Cardiac septum (tissue), 1 donor: ENCODE measurements at places on chromosomes 12 and 14.
A peak's percentile ranks its signal among the peaks of the same experiment; 100 is the strongest.

DNA sequence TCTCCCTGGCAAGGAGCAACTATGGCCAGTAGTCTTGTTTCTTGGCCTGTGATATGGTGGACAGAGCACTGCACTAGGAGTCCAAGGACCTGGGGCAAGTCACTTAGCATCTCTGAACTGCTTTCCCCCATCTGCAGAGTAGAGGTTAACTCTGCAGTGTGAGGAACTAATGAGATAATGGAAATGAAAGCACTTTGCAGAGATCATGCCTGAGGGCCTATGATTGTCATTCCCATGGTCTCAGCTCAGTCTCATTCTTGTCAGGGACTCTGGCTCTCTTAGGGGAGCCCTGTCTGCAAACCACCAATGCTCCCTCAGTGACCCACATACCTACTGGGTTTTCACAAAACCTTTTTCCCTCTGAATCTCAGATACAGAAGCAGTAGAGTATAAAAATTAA, 6.5 kb upstream of the PNMA1 start:
- DNase-seq: no peak

GRCh38 chr14:35123388-35123703, 994 bp downstream of the PRORP start:
- DNase-seq: no peak

DNA sequence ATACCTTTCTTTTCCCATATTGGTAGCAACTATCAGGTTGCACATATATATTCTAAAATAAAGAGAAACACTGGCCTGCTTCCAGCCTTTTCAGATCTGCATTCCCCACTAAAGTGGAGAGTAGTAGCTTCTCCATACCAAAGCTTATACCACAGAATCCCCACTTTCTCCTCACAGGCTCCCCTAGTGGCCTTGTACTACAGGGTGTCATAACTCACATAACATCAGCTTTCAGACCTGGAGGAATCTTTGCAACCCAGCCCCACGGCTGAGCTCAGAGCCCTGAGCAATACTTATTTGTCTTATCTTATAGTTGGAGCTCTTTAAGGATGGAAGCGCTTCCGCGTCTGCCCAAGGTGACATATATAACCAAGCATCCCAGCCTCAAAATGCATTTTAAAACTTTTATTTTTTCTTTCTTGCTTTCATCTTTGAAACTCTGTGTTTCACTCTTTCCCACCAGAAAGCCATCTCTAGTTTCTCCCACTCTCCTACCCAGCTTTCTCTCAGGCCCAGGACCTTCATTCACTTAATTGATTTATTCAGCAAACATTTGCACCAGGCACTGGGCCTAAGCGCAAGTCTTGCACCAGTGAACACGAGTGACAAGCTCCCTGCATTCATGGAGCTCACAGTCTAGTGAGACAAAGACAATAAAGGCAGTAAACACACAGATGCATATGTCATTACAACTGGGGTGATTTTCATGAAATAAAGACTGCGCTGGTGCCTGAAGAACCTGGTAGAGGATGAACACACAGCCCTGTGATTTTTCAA, 254.7 kb downstream of the IPO8 start:
- DNase-seq: no peak

GRCh38 chr12:2152134-2152533, 99.3 kb downstream of the CACNA1C start:
- DNase-seq: no peak

DNA sequence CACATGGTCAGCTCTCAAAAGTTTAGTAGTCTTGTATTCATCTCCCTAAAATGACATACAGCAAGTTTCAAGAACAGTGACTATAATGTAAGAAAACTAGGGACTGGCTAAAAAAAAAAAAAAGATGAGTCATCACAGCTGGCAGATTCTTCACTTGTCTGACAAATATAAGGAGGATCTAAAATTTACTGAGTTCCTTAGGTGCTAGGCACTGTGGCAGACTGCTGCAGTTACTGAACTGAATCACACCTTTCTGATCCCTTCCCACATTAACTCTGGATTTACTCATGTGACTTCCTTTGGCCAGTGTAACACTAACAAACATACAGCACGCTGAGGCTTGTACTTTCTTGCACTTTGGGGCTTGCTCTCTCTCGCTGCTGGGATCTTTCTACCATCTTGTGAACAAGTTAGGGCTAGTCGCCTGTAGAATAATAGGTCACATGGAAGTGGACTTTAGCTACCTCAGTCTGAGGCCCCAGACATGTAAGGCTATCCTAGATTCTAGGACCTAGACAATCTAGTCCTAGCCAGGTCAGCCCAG, 32.1 kb downstream of the BAZ1A start:
- no peak for DNase-seq

GRCh38 chr12:106490264-106490663, 92.5 kb upstream of the RFX4 start:
- no peak for DNase-seq

GRCh38 chr14:66383771-66384170, 102.4 kb upstream of the CCDC196 start:
- DNase-seq: no peak

DNA sequence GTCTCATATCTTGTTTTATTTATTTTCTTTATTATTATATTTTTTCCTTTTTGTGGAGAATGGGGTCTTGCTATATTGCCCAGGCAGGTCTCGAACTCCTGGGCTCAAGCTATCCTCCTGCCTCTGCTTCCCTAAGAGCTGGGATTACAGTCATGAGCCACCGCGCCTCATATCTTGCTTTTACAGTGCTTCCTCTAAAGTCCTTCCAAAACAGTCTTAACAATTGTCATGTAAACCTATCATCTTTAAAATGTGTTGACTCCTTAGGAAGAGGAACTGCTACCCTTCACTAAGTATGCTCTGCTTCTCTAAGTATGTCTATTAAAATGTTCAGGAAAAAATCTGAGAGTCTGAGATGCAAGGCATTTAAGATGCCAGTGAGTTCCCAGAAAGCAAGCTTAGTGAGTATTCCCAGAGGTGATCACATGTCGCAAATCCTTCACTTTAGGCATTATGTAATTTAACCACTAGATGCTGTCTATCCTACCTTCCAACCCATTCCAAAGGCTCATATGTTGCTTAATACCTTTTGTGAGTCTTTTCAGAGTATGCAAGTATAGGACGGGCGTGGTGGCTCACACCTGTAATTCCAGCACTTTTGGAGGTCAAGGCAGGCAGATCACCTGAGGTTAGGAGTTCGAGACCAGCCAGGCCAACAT, 19.7 kb upstream of the FOXJ2 start:
- no peak for DNase-seq

DNA sequence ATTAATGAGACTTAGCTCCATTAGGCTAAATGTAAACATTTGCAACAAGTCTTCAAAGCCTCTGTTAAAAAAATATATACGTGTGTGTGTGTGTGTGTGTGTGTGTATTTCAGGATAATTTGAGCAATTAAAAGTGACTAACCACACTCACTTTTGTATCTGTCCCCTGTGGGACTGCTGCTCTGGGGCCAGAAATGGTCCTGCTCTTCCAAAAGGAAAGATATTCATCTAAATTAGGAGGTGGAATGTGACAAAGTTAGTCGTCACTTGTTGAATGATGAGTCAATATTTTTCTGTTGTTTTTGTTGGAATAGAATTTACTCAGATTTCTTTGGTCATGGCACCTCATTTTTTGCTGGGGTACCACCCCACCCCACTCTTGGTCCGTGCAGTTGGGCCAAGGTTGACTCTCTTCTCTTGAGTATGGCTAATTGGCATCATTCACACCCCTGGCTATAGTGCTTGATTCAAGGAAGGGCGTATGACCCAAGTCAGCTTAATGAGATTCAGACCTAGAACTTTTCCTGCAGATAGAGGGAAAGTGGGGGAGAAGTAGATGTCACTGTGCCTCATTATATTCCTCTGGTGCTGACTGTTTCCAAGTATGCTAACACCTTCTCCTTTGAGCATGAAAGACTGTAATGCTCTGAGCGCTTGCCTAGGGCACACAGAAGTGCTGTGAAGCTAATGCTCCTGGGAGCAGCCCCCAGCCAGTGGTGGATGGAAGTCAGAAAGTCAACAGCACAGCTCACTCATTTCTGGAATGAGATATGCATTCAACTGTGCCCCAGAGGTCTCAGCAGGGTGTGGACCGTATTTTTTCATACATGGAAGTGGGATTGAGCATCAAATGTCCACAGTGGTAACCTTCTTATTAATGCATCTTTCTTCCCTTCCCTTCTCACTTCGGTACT, 577.0 kb upstream of the TBX3 start:
- DNase-seq: no peak

GRCh38 chr12:30962047-30962446, 35.5 kb downstream of the TSPAN11 start:
- no peak for DNase-seq

GRCh38 chr12:113684908-113685782, 213.5 kb upstream of the LHX5 start:
- DNase-seq: no peak

- no peak for DNase-seq
Observed at GRCh38 chr14:54487771-54488170, 1.0 kb downstream of the GMFB start.

DNA sequence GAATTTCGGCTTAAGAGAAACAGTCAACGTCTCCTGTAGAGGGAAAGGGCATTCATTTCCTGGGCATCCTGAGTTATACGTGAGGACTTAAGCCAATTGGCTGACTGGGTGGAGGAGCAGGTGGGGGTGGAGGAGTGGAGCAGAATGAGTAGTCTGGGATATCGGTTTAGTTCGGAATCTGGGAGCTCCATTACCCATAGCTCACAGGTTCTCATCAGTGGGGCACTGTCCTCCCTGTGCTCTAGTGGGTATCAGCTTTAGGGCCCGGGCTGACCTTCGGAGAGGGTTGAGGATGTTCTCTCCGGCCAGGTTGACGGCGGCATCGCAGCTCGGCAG, 704 bp downstream of the SDR39U1 start:
- DNase-seq: no peak

GRCh38 chr12:122858591-122859302, 23.5 kb downstream of the HIP1R start:
- DNase-seq: no peak

- DNase-seq: no peak
Observed at GRCh38 chr12:32087306-32087705, 19.3 kb upstream of the BICD1 start.

- DNase-seq: no peak
Observed at GRCh38 chr12:87094356-87094755, 838.2 kb upstream of the MGAT4C start.

DNA sequence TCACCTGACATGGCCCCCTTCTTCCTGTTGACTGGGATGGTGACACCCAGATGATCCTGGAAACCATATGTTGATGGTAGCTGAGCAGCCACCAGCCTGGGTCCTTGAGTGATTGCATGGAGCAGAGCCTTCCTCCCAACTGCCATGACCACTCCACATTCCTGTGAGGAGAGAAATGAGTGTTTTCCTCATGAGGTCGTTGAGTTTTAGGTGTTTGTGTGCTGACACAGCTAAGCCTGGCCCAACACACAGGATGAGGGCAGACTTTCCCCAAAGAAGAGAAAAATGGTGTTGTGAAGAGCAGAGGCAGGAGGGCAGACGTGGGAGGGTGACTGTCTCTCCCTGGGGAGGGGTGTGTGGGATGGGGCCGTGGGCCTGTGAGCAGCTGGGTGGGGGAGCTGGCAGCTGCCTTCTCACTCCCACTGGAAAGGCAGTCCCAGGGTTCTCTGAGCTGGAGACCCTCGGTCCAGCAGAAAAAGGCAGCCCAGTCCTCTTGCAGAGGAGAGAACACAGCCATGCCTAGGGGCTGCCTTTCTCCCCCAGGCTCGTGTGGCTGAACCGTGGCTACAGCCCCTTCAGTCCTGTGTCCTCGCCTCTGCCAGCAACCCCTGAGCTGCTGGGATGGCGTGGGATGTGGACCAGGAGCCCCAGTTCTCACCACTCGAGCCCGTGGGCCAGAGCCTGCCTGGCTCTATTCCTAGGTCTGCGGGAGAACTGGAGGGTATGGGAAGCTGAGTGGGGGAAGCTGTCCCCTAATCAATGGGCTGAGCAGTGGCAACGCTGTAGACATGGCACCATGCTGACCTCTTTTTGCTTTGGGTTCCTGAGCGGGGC, 257.0 kb downstream of the ADGRD1 start:
- peak; percentile 58 for DNase-seq

DNA sequence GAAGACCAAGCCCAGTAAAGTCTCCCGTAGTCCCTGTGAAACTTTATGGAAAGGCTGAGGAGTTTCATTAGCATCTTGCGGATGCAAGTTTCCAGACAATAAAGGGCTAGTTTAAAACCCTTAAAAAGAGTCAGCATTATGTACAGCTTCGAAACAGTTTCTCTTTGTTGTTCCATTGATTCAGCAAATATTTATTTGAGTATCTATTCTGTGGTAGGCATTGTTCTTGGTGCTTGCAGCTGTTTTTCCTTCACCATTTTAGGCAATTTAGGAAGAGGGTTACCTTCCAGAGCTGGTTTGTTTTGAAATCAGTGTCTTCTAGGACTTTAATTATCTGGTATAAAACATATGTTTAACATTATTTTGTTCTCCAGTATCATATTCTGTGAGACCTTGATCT, 1.5 kb downstream of the SLIRP start:
- no peak for DNase-seq

DNA sequence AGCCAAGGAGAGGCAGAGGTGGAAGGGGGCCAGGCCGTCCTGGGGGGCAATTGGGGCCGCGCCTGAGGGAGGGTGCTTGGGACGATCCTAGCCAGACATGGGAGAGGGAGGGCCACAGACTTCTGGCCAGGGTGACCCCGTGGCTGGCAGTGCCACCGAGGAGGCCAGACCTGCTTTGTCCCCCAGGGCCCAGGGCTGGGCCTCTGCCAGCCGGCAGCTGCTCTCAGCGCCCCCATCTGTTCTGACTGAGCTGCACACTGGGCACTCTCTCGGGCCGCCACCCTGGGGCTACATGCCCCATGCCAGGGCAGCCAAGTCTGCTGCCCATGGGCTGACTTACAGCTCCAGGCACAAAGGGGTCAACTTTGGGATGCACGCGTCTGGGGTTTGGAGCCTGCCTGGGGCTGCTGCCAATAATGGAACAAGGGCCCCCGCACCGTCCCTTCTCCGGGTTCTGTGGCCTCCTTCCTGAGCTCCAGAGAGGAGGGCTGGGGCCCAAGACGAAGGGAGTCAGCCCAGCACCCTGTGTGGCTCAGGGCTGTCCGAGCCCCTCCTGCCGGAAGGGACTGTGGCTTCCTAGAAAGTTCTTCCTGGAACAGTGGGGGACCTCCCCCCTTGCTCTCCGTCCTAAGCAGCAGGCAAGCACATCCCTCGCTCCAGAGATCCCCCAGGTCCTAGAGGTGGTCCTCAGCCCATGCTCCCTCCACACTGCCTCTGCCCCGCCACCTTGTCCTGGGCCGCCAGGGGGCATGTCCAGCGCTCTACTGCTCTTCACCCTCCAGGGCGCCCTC, 1.1 kb downstream of the ADSS1 start:
- DNase-seq: no peak

GRCh38 chr12:5428332-5429221, 3.3 kb upstream of the NTF3 start:
- no peak for DNase-seq

DNA sequence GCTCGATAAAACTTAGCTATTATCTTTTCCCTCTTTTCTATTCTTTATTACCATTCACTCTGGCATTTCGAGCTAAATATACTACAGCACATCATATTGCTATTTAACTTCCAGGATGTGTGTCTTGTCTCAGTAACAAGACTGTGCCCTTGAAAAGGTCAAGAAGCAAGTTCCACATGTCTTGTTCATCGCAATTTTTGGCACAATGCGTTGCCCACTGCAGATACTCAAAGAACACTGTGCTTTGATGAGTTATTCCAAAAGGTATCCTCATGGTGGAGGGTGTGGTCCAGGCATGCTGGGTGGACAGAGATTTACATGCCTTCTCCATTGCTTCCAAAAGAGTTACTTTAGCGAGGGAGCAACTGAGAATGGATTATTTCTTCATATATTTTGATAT, 6.6 kb downstream of the E2F7 start:
- no peak for DNase-seq
